Effector memory CD4-positive, alpha-beta T cell (primary cell): ENCODE measurements at places on chromosomes 12 and 14.

DNA sequence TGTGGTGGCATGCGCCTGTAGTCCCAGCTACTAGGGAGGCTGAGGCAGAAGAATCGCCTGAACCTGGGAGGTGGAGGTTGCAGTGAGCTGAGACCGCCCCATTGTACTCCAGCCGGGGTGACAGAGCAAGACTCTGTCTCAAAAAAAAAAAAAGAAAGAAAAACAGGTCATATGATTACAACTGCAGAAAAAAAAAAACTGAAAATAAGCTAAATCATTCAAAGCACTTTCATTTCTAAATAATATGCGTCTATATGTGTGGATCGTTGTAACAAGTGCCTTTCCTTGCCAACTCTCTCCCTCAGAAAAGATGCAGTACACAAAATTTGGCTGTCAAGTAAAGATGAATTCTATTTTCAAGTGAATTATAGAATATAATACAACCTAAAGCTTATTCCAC lies 42.4 kb downstream of the ATXN2 start:
- no peaks in the 10 kb centered on the region for H3K4me1 ChIP-seq
- no peak overlapping the region for H3K27ac ChIP-seq
- H3K27me3 ChIP-seq, result no peaks in the 10 kb centered on the region
- no peak overlapping the region for H3K4me3 ChIP-seq

- no peak for DNase-seq
- no peaks in the 10 kb centered on the region for H3K27me3 ChIP-seq
- H3K4me1 ChIP-seq, result peaks cover 22% of the 10 kb centered on the region
- no peaks in the 10 kb centered on the region for H3K36me3 ChIP-seq
Observed at GRCh38 chr14:101721111-101721510, 40.4 kb upstream of the PPP2R5C start.

GRCh38 chr12:9699898-9700605 lies 30.5 kb downstream of the CLEC2D start:
- H3K27me3 ChIP-seq, result no peaks in the 10 kb centered on the region
- H3K36me3 ChIP-seq, result peaks cover 8% of the 10 kb centered on the region
- no peak overlapping the region for H3K27ac ChIP-seq
- no peak for DNase-seq
- H3K4me3 ChIP-seq, result no peak overlapping the region

DNA sequence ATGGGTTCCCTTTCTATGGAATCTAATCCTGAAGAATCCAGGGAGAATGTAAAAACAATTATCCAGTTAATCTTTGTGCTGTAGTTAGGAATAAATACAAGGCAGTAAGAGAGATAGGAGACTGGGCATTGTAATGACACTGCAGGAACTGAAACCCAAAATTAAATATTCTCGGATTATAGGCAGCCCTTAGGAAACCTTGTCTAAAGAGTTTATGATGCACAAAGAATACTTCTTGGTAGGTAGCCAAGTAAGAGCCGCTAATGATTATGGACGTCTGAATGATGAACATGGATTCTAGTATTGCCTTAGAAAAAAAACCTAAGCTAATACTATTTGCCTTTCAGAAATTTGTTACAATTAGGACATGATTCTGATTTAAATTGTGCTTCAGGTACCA lies 165.4 kb upstream of the LRIG3 start:
- H3K4me1 ChIP-seq, result no peaks in the 10 kb centered on the region
- H3K27me3 ChIP-seq, result no peaks in the 10 kb centered on the region
- DNase-seq, result no peak
- no peak overlapping the region for H3K4me3 ChIP-seq

- no peak within 1 kb of the TSS for H3K27ac ChIP-seq
- no peaks in the 10 kb centered on the region for H3K27me3 ChIP-seq
- no peak for DNase-seq
Observed at GRCh38 chr14:100825713-100826331, at the start of gene MEG3. MEG3 (plus strand) TSS chr14:100826118.

GRCh38 chr12:3453990-3454680 lies 36.9 kb upstream of the PRMT8 start:
- H3K4me1 ChIP-seq, result no peaks in the 10 kb centered on the region
- no peaks in the 10 kb centered on the region for H3K27me3 ChIP-seq
- DNase-seq, result no peak
- H3K36me3 ChIP-seq, result no peaks in the 10 kb centered on the region
- H3K27ac ChIP-seq, result no peak overlapping the region
- H3K4me3 ChIP-seq, result no peak overlapping the region

DNA sequence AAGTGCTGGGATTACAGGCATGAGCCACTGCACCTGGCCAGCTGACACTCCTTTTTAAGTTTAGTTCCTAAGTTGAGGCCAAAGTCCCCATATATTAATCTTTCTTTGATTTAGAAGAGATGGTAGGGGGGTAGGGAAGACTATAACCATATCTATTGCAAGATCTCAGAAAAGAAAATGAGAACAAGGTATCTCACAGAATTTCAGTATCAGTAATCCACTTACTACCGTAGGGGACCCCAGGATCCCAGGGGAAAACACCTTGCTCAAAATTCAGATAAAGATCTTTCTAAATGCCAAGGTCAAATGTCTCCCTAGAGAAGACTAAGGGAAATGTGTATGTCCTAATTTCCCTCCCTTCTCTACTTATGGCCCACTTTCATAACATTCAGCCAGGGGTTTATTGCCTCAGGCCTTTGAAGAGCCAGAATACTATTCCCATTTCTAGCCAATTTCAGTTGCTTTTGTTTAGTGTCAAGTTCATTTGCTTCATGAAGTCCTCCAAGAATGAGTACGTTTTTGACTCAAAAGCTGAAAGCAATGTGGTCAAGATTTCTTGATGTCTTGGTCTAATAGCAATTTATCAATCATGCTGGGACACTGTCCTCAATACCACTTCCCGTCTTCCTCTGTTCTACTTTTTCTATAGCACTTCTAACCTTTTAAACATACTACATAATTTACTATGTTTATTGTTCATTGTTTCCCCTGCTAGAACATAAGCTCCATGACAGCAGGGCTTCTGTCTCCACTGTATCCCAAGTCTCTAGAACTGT lies 86.3 kb downstream of the DCAF5 start:
- H3K27ac ChIP-seq, result no peak overlapping the region
- H3K36me3 ChIP-seq, result peaks cover 51% of the 10 kb centered on the region
- H3K4me1 ChIP-seq, result no peaks in the 10 kb centered on the region
- DNase-seq, result no peak
- no peaks in the 10 kb centered on the region for H3K27me3 ChIP-seq

DNA sequence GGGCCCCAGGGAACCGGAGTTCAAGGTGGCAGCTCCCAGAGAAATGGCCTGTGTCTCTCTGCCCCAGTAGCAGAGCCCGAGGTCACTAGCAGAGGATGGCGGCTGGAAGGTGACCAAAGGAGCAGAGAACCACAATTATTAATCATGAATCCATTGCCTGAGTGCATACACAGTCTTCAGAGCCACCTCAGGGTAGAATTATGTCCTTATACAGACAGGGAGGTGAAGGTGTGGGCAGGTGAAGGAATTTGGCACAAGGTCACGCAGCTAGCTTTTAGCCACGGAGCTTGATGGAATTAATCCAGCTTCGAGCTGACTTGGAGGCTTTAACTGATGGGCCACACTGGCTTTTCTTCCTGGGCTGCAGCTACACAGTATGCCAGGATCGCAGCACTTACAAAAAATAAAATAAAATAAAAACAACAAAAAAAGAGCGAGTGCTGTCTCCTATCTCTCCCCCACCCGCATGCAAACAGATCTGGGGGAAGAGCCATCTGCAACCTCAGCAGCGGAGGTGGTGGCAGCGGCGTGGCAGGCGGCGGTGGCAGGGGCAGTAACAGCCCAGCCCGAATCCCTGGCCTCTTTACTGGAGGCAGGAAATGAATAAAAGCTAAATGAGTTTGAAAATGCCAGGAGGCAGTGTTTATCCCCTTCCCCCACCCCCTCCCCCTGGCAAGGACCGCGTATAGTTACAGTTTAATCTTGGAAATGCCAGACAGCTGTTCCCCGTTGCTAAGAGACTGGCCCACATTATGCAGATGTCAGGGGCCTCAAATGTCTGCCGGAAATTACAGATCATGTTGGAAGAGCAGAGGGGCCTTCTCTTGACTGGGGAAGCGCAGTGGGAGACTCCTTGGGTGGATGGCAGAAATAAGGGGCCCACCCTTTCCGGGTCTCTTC lies 93.5 kb downstream of the LRRC74A start:
- H3K4me1 ChIP-seq, result peaks cover 24% of the 10 kb centered on the region
- H3K27ac ChIP-seq, result no peak overlapping the region
- no peaks in the 10 kb centered on the region for H3K36me3 ChIP-seq
- DNase-seq, result no peak

DNA sequence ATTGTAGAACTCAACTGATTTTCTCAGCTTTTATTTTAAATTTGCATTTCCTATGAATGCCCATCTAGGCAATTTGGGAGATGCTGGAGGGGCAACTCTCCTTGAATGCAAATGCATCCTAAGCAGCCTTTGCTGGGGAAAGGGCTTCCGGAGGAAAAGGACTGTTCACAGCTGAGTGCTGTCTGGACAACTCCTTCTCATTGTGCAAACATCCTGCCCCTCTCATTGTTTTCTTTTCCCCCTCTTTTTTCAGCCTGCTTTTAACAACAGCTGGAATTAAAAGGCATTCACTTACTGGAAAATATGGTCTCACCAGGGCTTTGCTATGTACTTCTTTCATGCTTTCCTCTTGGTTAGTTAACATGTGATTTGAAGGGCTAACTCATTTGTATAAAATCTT lies 397.8 kb downstream of the FUT8 start:
- no peak overlapping the region for H3K4me3 ChIP-seq
- H3K27me3 ChIP-seq, result no peaks in the 10 kb centered on the region
- DNase-seq, result no peak
- no peaks in the 10 kb centered on the region for H3K4me1 ChIP-seq

DNA sequence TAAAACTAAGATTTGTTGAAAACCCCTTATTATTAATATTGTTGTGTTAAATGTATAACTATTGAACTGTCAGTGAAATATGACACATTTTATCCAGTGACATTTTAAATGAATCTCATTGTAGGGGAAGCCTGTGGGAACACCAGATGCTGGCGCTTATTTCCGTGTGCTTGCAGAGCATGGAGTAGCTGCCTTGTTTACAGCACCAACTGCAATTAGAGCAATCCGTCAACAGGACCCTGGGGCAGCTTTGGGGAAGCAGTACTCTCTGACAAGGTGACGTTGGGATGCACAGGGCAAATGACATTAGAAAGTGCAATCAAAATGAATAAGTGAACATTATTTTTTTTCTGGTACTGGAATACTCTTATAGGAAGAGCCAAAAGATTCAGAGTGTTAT lies 96.8 kb downstream of the ACSS3 start:
- DNase-seq, result no peak
- H3K36me3 ChIP-seq, result no peaks in the 10 kb centered on the region
- no peak overlapping the region for H3K27ac ChIP-seq
- no peaks in the 10 kb centered on the region for H3K27me3 ChIP-seq
- H3K4me1 ChIP-seq, result no peaks in the 10 kb centered on the region

DNA sequence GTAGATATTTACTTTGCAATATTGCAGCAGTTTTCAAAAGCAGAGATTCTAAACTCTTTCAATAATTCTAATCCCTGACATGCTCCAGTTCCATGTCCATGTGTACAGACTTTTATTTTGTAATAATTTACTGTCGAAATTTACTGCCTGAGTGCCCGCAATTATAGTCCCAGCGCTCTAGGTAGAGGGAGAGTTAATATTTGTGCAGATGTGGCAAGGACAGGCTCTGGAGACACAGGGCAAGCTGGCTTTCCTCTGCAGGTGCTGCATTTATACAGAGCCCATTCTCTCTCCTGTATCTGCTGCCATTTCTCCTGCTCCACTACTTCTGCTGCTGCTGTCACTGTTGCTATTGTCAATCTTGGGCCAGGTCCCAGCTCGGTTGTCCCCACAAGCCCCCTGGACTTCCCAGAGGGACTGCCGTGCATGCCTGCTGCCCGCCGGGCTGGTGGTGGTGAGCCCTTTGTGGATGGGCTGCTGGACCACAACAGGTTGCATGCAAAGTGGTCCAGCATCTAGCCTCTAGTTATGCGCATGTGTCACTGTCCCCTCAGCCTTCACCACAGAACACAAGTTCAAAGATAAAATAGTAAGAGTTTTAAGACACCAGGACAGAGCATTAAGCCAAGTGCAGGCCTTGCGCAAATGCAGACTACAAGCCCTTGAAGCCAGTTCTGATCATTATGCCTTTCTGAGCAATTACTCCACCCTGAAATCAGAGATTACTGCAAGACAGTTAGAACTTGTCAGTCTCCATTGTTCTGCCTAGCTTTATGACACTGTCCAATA lies 40.8 kb upstream of the CSRP2 start:
- H3K27ac ChIP-seq, result no peak overlapping the region
- no peaks in the 10 kb centered on the region for H3K4me1 ChIP-seq
- H3K27me3 ChIP-seq, result no peaks in the 10 kb centered on the region
- H3K4me3 ChIP-seq, result no peak overlapping the region
- no peaks in the 10 kb centered on the region for H3K36me3 ChIP-seq

- DNase-seq, result peak; percentile 51
- H3K4me1 ChIP-seq, result no peaks in the 10 kb centered on the region
- H3K4me3 ChIP-seq, result no peak overlapping the region
- no peaks in the 10 kb centered on the region for H3K36me3 ChIP-seq
- no peak overlapping the region for H3K27ac ChIP-seq
- H3K27me3 ChIP-seq, result no peaks in the 10 kb centered on the region
Observed at GRCh38 chr12:5988659-5989116, 43.6 kb upstream of the ANO2 start.

DNA sequence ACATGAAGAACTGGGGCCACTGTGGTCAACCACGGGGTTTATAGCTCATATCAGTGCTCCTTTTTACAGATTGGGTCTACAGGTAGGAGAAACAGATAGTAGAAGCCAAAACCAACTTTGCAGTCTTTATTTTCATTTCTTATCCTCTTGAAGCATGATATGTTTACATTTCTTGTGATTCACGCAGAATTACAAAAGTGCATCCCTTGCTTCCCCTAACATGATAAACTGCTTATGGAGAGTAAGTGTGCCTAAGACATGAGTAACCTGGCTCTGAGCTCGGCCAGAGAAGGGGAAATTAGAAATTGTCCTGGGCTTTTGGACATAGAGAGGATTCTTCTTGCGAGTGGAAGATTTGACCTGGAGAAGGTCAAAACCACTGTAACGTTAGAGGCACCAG lies 18.4 kb downstream of the PWP1 start:
- DNase-seq, result no peak
- H3K4me3 ChIP-seq, result no peak overlapping the region
- no peaks in the 10 kb centered on the region for H3K4me1 ChIP-seq
- no peaks in the 10 kb centered on the region for H3K27me3 ChIP-seq
- H3K27ac ChIP-seq, result no peak overlapping the region

GRCh38 chr12:107661830-107662229 lies 23.8 kb upstream of the PWP1 start:
- H3K4me3 ChIP-seq, result no peak overlapping the region
- no peak overlapping the region for H3K27ac ChIP-seq
- H3K36me3 ChIP-seq, result peaks cover 6% of the 10 kb centered on the region
- H3K27me3 ChIP-seq, result no peaks in the 10 kb centered on the region
- DNase-seq, result no peak
- no peaks in the 10 kb centered on the region for H3K4me1 ChIP-seq

GRCh38 chr12:75850721-75851462 lies 180.7 kb downstream of the PHLDA1 start:
- no peak overlapping the region for H3K4me3 ChIP-seq
- no peaks in the 10 kb centered on the region for H3K4me1 ChIP-seq
- H3K36me3 ChIP-seq, result no peaks in the 10 kb centered on the region
- peaks cover 4% of the 10 kb centered on the region for H3K27me3 ChIP-seq

GRCh38 chr14:33951183-33951840 lies 438 bp upstream of the EGLN3 start:
- peak overlapping the region; percentile 58 for H3K4me3 ChIP-seq
- H3K4me1 ChIP-seq, result peaks cover 9% of the 10 kb centered on the region
- H3K36me3 ChIP-seq, result no peaks in the 10 kb centered on the region
- no peak for DNase-seq
- peaks cover 4% of the 10 kb centered on the region for H3K27me3 ChIP-seq
- H3K27ac ChIP-seq, result no peak overlapping the region
